ENCODE measurements at places on chromosomes 4 and X.
A peak's percentile ranks its signal among the peaks of the same experiment; 100 is the strongest.

GRCh38 chrX:13119386-13119785 lies 75.0 kb upstream of the FAM9C start:
- no peak for DNase-seq

- peak; percentile 46 for DNase-seq
These were observed 11.0 kb downstream of the BCOR start for GRCh38 chrX:40086569-40087335.

GRCh38 chr4:1668488-1668840 lies 15.6 kb downstream of the FAM53A start:
- DNase-seq, result no peak

- no peak for DNase-seq
These were observed 497.4 kb upstream of the FAM47C start for GRCh38 chrX:36510736-36511135.

GRCh38 chrX:66042307-66043077 lies 2.6 kb upstream of the VSIG4 start:
- no peak for DNase-seq

DNA sequence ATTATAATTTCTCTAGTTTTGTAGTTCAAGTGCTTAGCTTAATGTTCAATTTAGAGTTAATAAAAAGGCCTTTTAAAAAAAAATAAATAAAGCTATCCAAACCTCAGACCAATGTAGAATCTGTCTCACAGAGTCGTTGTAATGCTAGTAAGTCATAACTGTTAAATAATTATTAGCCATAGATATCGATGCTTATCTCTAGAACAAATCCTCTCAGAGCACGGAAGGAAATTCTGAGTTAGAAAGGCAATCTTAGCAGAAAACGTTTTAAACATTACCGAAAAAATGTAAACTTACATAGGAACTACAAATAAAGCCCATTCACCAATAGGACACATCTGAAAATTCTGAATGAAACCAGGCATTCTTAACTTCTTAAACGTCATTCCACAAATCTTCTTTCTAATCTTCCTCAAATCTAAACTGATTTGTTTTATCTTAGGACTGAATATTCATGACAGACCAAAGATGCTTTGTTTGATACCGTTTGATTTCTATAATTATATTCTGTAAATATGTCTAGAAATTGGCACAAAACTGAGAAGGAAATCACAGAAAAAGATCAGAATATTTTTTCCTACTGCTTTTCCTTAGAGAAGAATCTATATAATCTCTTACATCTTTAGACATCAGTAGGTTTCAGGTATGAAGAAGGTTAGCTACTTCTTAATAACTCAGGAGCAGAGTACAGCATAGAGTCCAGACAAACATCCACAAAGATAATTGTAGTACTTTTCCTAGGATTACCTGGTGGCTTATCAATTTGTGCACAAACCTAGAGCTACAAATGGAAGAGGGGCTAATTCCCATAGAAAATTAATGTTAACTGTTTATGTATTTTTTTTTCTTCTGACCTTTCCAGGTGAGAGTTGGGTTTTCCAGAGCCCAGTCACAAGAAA lies 140.7 kb downstream of the BTC start:
- no peak for DNase-seq

DNA sequence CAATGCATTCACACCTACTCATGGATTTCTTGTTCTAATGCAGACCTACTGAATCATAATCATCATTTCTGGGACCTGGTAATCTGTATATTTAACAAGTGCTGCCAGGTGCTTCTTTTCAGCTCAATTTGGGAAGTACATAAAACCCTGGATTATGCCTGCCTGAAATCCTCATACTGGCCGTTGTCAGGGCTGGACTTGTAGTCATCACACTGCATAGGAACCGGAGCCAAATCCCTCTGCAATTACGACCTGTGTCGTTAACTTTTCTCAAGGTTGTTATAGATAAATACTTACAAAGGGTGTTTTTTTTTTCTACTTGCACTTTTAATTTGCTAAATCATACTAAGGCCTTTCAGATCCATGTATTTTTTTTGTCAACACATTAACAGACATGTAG lies 294.9 kb upstream of the PRPS2 start:
- DNase-seq, result no peak

DNA sequence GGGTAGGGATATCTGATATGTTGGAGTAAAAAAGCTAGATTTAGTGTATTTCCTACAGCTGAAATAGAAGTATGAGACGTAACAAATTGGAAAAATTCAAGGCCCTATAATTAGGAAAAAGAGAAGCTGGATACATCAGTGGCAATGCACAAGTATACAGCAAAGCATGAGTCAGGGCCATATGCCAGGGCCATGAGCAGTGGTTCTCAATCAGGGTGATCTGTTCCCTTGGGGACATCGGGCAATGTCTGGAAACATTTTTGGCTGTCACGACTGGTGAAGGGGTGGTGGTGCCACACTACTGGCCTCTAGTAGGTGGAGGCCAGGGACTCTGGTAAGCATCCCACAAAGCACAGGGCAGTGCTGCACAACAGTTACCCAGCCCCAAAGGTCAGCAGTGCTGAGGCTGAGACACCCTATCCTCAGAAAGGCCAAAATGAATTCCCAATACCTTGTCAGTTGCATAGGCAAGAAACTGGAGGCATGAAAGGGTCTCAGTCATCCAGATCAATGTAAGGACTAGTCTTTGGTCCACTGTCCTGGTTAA lies 36.8 kb upstream of the NAP1L5 start:
- no peak for DNase-seq

- DNase-seq, result no peak
These were observed 12.4 kb downstream of the UBE2K start for GRCh38 chr4:39710098-39710896.

DNA sequence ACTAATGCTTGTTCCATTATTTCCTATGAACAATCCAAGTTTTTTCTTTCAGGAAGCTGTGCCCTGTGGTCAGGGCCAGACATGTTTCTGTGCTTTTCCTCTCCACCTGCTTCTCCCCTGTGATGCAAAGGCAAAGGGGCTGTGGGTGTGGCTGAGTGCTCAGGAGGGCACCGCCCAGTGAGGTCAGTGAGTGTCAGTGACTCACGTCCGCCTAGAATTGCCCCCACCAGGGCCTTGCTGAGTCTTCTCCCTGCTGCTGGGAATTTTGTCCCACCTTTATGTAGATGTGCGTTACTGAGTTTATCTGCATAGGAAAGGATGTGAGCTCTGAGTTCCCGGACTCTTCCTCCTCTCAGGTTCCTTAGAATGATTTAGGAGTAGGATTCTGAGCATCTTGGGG lies 283.2 kb downstream of the DCHS2 start:
- DNase-seq, result no peak

- DNase-seq, result no peak
These were observed 89.5 kb upstream of the TRPC3 start for GRCh38 chr4:122041312-122041711.

- no peak for DNase-seq
These were observed 96.3 kb downstream of the IQCM start for GRCh38 chr4:149719357-149719756.

DNA sequence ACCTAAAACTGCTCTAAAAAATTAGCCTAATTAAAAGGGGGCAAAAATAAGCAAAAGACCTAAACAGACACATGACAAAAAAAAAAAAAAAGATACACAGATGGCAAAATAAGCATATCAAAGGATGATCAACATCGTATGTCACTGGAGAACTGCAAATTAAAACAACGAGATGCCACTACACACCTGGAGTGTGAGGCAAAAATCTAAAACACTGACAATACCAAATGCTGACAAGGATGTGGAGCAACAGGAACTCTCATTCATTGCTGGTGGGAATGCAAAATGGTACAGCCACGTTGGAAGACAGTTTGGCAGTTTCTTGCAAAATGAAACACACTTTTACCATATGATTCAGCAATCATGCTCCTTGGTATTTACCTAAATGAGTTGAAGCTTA lies 64.2 kb downstream of the RWDD4 start:
- no peak for DNase-seq

DNA sequence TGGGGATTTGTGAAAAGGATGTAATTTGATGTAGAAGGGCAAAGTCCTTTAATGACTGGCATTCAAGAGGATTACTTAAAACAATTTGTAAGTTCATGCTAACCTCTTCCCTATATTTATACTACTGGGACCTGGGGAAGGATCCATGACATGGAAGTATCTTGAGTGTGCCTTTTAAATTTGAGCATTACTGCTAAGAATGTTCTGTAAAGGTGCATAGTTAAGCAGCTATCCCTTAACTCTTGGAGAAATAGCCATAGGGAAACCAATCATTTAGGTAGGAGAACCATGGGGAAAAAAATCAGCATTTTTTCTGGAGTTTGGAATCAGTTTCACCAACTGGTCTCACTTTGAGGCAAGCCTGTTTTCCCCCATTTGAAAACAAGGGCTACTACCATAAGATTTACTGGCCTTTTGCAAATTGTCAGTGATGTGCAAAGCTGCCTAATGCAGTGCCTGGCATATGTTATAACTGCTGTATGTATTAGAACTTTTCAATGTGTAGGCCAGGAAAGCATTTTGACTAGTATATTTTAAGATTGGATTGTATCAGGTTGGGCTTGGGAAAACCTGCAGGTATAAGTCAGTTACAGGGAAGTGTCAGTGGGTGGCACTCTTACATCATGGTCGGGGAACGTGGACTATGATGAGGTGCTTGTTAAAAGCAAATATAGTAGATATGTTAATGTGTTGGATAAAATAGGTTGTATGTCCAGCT lies 72.1 kb downstream of the PRSS12 start:
- DNase-seq, result no peak
